ENCODE measurements at places on chromosomes 4 and X.

- DNase-seq, result no peak
Measured at GRCh38 chr4:168842186-168842585, 167.9 kb downstream of the CBR4 start.

- no peak for DNase-seq
Measured at GRCh38 chr4:180766045-180766444, 1477.2 kb upstream of the TENM3 start.

DNA sequence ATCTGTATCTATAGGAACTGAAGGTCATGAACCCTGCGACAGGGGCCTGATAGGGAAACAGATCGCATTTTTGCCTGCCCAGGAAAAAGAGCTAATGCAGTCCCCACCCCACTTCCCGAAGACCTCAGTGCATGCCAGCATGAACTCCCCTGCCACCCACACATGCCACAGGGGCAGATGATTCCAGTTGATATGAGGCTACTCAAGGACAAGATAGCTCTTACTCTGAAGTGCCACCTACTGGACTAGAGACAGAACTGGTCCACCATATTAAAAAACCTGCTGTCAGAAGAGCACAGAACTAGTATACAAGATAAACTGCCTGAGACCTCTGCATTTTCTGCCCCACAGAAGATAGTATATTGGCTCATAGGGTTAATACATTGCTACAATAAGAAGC is 68.0 kb downstream of the YIPF7 start:
- DNase-seq, result no peak

- DNase-seq, result peak; percentile 75
Measured at GRCh38 chr4:39521253-39521919, 5.9 kb downstream of the UGDH start.

DNA sequence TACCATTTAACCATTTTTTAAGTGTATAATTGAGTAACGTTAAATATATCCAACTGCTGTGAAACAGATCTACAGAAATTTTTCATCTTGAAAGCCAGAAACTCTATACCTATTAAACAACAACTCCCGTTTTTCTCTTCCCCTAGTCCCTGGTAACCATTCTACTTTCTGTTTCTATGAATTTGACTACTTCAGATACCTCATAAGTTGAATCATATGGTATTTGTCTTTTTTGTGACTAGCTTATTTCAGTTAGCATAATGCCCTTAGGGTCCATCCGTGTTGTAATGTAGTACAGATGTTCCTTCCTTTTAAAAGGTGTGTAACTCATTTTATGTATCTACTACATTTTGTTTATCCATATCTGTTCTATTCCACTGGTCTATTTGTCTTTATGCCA is 48.7 kb downstream of the STAG2 start:
- DNase-seq, result no peak

DNA sequence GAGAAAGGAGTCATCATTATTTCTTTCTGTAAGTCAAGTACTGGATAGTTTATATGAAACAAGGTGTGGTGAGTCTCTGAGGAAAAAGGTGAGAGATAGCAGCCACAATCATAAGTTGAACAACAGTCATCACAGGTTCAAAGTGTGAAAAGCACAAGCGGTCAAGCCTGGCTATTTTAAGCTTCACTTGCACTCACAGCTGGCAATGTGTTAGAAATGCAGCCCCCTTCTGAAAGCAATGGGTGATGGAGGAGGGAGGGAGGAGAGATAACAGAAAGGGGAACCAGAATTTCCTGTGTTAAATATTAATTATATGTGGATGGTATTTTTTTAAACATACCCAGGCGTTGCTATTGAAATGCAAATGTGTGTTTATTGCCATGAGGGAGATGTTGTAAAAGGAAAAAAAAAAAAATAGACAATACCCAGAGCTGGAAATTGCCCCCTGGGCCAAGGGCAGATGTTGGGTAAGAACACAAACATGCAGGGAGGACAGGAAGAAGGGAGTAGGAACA is 26.9 kb upstream of the BMP3 start:
- no peak for DNase-seq

- DNase-seq, result no peak
Measured at GRCh38 chr4:140648716-140649308, 80.1 kb upstream of the UCP1 start.
